Epithelial cell of prostate (primary cell): ENCODE measurements at places on chromosomes 5 and 9.

- no peak for DNase-seq
These were observed 266.1 kb upstream of the MAP3K1 start for GRCh38 chr5:56549096-56549886.

GRCh38 chr5:56164376-56164775 lies 68.8 kb downstream of the ANKRD55 start:
- DNase-seq, result no peak

DNA sequence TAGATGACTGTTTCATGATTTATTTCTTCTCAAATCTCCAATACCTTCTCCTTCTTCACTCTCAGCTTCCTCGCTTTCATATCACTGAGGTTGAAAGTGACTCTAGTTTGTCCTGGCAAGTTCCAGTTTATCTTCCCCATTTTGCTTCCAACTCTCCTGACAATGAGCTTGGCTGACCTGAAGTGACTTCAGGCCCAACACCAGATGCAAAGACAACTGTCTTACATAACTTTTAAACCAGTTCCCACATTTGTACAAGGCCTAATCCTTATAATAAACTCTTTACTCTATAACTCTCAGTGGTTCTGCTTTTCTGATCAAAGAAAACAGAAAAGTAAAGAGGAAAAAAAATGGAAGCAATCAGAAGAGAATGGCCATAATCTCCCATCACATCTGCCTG lies 22.0 kb downstream of the GNG10 start:
- DNase-seq, result no peak

- DNase-seq, result no peak
These were observed 36.4 kb downstream of the PIK3R1 start for GRCh38 chr5:68251804-68252522.

DNA sequence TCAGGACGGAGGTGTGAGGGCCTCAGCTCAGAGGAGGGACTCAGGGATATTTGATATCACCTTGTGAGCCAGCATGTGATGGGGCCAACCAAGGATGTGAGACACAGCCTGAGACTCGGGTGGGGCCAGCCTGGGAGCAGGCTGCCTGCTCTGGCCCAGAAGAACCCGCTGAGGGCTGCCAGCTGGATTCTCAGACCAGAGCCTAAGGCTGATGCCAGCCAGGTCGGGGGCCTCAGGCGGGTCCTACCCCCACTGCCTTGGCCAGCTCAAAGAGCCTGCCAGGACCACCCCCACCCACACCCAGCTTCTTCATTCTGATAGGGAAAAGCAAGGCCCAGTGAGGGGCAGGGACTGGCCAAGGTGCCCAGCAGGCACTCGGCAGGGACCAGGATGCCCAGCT lies 20.3 kb upstream of the DUSP1 start:
- no peak for DNase-seq

DNA sequence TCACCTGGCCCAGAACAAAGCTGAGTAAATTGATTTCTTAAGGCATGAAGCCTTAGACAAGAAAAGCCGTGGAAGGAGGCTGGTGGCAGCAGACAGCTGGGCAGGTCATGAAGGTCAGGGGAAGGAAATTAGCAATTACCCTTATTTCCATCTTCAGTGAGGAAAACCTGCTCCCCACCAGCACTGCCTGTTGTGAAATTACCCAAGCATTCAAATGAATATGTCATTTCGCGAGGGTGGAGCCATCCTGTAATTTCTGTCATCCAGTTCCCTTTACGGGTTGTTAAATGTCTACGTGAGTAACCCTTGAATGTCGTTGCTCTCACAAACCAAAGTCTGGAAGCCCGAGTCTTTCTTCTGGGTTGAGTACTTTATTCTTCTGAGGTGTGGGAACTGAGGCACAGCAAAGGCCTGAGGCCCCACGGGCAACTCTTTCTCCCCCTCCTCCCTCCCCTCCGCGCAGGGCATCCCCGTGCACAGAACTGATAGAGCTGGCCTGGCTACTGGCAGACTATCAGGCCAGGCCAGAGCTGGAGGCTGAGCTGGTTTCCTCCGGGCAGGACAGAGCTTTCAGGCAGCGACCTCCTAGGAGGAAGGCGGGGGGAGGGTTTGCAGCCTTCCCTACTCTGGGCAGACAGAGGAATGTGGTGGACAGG lies 22.0 kb upstream of the AK3 start:
- no peak for DNase-seq

- peak; percentile 88 for DNase-seq
These were observed 2.3 kb downstream of the SMIM3 start for GRCh38 chr5:150780816-150781221.

- no peak for DNase-seq
These were observed 22.7 kb downstream of the CCNH start for GRCh38 chr5:87390075-87390474.

DNA sequence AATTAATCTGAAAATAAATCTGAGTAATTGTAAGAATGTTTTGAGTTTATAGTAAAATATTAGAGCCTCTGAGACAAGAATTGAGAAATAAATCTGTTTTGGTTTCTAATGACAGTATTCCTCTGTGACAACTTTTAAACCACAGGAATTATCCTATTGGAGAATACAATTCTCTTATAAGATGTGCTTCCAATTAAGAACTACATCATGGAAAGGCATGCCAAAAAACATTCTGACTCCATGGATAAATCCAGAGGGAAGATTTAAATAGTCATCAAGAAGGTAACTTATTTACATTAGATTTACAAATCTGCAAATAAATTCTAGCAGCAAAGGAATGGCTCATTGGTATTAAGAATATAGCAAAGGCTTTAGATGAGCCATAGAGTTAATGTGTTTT lies 178.3 kb upstream of the ACOT12 start:
- no peak for DNase-seq

GRCh38 chr5:157920828-157921170 lies 61.9 kb upstream of the CLINT1 start:
- no peak for DNase-seq

DNA sequence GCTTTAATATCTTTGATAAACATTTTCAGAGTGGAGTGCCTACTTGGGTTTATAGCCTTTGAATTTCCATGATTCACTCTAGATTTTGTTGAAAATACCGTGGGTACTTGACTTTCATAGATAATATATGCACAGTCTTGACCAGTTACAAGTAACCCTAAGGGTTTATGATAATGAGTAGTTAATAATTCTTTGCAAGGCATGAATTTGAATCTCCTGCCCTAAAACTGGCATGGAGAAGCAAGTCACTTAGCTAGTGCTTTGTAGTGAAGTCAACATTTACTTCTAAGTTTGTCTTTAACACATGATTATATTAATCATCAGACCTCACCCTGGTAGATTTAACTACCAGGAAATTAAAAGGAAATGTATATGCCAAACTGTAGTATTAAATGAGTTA lies 115.8 kb downstream of the CWC27 start:
- DNase-seq, result no peak

GRCh38 chr9:80883826-80884579 lies 805.3 kb downstream of the TLE1 start:
- no peak for DNase-seq

GRCh38 chr5:76999451-76999850 lies 30.8 kb upstream of the AGGF1 start:
- DNase-seq, result peak; percentile 48

DNA sequence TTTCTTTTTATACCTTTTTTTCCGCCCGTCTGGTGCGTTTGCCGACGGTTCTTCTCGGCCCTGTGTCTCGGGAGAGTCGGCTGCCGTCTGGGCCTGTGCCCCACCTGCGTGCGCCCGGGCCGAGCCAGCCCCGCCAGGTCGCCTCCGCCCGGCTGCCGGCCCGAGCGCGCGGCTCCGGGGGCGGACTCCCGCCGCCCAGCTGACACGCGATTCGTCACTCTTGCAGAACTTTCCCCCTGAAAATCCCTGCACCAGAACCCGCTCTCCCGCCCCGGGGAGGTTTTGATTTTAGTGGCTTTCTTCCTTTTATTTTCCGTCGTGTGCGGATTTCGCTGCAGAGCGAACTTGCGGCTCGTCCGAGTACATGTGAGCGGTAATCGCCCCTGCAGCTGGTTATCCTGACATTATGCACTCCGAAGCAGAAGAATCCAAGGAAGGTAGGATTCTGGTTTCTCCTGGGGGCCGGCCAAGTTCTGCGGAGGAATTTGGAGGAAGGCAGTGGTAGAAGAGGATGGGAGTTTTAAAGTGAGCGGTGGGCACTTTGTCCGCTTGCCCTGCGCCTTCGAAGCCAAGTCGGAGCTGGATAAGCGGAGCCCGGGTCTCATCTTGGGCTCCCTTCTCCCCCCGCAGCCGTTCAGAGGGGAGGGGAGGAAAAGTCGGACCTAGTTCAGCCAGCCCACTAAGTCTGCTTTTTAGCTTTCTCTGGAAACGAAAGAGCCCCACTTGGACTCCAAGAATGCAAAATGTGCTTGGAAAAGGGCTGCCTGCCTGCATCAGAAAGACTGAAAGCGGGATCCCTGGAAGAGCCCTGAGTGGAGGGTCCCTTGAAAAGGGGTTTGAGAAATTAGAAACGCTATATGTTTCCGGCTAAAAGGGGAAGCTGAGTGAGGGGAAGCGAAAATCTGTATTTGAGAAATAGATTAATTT lies at the start of gene TNFAIP8:
TNFAIP8 (plus strand) TSS at position 335 of the 927 bp plus-strand sequence; CDS start at position 407, 72 bp downstream.
- no peak for DNase-seq

DNA sequence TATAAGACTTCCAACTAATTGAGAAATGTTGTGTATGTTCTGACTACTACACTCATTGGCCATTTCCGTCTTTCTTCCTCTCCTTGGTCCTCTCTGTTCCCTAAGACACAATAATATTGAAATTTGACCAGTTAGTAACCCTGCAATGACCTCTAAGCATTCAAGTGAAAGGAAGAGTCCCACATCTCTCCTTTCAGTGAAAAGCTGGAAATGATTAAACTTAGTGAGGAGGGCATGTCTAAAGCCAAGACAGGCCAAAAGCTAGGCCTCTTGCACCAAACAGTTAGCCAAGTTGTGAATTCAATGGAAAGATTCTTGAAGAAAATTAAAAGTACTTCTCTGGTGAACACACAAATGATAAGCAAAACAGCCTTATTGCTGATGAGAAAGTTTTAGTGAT lies 122.5 kb downstream of the PRR16 start:
- DNase-seq, result no peak

- DNase-seq, result no peak
These were observed 103.8 kb downstream of the MPDZ start for GRCh38 chr9:13175732-13176131.

DNA sequence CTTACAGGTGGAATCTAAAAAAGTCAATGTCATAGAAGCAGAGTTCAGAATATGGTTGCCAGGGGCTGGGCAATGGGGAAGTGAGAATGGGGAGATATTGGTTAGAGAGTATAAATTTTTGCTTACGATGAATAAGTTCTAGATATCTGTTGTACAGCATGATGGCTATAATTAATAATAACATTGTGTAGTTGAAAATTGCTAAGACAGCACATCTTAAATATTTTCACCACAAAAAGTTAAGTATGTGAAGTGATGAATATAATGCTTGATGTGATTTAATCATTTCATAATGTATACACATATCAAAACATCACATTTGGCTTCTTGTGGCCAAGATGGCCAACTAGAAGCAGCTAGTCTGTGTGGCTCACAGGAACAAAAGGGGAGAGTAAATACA lies 425.9 kb upstream of the ACO1 start:
- DNase-seq, result no peak

DNA sequence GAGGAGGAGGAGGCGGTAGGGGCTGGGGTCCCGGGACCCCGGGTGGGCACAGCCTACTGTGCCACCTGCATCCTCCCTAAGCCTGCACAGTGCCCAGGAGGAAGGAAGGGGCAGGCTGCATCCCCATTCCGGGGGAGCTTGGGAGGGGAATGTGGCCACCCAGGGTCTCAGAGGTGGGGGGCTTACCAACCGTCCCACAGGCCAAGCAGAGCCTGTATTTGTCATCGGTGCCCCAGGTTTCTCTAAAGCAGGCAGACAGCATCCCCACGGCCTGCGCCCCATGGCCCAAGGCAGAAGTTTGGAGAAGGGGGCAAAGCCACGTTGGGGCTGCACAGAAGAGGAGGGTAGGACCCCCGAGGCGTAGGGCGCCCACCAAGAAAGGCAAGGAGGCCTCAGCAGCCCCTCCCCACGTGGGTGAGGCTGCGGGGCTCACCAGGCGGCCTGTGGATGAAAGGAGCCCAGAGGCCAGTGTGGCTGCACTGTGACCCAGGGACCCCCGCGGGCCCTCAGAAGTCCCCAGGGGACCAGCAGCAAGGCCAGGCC lies 507 bp upstream of the GPSM1 start:
- no peak for DNase-seq

DNA sequence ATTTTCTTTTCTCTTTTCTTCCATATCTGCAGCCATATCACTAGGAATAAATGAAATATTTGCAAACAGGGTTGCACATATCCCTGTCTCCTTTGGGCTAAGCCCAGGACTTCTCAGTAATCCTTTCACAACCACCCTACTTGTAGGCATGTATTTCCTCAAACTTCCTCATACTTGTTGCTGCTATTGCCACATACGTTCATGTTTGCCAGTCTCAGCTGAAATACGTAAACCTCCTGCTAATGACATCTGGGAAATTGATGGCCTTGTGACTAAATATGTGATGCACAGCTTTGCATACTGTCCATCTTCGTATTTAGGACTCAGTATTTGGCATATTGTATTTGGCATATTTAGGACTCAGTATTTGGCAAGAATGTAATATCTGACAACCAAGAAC lies 224.6 kb downstream of the PLK2 start:
- DNase-seq, result peak; percentile 75

DNA sequence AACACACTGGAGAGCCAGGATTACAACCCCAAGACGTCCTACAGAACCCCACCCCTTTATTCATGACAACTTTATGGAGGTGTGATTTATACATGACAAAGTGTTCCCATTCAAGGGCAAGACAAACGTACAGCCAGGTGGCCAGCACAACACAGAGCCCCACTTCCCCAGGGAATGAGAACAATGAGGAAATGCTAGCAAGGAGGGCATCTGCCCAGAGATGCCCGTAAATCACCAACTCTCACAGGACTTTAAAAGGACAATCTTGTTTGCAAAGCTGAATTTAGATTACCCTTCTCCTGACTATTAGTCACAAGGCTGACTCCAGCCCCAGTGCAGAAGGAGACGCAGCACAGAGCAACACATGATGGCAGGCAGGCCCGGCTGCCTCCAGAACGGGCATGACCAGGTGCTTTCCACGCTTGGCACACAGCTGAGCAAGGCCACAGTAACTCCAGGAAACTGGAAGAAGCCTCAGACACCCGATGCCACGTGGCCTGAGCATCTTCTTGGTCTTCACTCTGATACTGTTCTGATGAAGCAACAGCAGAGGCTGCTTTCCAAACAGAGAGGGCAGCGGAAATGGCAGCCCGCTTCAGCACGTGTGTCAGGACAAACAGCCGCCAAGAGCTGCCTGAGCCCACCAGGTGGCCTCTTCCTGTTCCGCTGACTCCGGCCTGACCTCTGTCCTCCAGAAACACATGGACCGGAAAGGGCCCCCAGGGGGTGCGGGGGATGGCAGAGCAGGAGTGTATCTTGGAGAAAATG lies 51.4 kb downstream of the ROR2 start:
- peak; percentile 84 for DNase-seq

GRCh38 chr9:25677301-25678146 lies 720 bp downstream of the TUSC1 start:
- no peak for DNase-seq
